Fibroblast of skin of right biceps (primary cell): ENCODE measurements at places on chromosomes 7 and 10.
A peak's percentile ranks its signal among the peaks of the same experiment; 100 is the strongest.

DNA sequence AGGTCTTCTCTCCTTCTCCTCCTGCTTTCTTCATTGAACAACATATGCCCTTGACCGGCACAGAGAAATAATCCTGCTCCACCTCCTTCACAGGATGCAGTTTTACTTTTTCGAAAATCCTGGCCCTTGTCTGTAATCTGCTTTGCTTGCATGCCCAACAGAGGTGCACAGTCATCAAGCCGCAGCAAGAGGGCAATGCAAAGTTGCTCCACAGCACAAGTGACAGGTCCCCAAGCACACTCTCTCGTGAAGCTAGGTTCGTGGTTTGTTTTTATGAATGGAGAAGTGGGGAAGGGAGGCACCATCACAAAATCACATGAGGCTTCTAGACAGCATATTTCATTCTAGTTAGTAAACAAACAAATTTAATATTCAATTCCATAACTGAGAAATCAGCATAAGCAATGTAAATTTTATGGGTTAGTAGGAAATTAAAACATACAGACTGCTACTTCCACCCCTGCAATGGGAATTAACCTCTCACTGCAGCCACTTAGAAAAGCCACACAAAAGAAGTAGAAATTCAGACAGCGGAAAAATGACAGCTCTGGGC lies 178.8 kb downstream of the TPK1 start:
- no peak for DNase-seq

DNA sequence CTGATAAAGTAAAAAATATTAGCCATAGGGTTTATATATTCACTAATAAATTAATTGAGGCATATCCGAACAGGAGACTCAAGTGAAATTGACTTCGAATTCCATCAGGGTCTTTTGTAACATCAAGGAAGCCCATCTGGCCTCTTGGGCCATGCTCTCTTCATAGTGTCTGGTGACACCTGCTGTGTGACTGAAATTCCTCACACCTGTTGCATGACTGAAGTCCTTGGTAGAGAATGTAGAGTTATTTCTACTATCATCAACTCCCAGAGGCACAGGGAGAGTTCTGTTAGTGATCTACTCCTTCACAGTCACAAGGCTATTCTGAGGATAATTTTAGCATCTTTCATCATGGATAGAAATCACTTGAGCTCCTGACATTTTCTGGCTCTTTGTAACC lies 138.3 kb upstream of the LSM8 start:
- no peak for DNase-seq

DNA sequence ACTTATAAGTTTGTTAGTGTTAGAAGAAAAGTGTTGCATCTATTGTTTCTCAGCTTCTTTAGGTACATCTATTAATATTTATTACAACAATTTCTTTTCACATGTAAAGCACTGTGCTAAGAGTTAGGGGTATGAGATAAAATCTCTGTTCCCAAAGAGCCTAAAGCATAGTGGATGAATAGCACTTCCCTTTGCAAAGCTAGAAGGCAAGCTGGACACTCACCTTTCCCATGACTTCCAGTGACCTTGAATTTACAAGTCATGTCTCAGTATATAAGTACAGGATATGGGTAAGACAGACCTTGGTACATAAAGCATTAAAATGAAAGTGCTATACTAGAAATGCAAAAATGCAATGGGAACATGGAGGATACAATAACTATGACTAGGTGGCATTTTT lies 8.7 kb downstream of the CNNM1 start:
- no peak for DNase-seq

DNA sequence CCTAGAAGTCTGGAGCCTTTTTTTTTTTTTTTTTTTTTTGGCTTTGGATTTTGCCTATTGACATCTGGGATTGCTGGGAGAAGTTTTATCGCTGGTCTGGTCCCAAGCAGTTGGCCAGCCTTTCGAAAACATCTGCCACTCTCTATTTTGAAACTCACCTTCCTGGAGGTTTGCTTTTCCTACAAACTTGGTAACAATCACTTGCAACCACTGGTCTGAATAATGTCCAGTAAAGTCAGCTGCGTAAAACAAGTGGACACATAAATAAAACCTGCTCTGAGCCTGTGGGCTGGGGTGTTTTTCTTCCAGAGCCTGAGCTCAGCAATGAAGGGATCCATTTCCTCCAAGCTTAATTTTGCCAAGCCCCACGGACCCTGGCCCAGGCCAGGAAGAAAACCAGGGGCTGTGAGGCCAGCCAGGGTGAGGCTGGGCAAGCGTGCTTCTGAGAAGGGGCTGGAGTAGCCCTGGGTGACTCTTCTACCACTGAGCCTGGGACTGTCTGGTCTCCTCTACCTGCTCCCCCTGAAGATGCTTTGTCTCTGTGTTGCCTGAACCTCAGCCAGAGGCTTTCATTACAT lies 202.2 kb downstream of the GFRA1 start:
- DNase-seq = no peak

GRCh38 chr10:95297402-95297801 lies 6.6 kb upstream of the PDLIM1 start:
- DNase-seq = no peak

GRCh38 chr7:38179776-38180226 lies 1.8 kb downstream of the STARD3NL start:
- no peak for DNase-seq

GRCh38 chr7:73701357-73701995 lies 18.0 kb downstream of the STX1A start:
- DNase-seq = peak; percentile 79

DNA sequence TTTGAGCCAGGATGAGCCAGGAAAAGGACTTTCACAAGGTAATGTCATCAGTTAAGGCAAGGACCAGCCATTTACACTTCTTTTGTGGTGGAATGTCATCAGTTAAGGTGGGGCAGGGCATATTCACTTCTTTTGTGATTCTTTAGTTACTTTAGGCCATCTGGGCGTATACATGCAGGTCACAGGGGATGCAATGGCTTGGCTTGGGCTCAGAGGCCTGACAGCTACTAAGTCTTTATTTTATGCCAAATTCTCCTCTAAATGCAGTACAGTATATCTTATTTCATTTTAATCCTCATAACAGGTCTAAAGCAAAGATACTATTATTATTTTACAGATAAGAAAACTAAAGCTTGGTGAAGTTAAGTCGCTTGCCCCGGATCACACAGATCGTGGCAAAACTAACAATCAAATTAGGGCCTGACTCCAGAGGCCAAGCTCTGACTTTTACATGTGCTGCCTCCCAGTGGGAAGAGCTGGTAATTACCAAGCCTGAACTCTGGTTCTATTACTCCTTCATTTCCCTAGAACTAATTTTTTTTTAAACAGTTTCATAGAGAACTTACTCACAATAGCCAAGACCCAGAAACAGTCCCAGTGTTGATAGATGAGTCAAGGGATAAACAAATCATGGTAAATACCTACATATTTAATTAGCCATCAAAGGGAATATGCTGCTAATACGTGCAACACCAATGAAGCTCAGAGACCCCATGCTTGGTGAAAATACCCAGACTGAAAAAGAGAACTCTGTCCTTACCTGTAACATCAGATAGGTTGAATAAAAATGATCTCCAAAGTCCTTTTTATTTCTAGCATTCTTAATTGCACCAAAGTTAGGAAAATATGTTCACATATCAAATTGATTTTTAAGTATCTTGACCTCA lies 35.4 kb downstream of the C7orf25 start:
- peak; percentile 60 for DNase-seq

DNA sequence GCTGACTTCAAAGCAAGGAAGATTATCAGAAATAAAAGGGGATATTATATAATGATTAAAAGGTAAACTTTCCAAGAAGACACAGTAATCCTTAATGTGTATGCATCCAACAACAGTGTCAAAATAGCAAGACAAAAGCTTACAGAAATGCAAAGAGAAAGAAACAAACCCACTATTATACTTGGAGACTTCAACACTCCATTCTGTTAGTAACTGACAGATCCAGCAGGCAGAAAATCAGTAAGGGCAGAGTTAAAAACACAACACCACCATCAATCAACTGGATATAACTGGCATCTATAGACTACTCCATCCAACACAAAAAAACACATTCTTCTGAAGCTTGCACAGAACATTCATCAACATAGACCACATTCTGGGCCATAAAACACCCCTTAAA lies 103.8 kb downstream of the OR13A1 start:
- DNase-seq = no peak

- DNase-seq = no peak
Measured at GRCh38 chr10:436911-437665, 252.4 kb downstream of the DIP2C start.

DNA sequence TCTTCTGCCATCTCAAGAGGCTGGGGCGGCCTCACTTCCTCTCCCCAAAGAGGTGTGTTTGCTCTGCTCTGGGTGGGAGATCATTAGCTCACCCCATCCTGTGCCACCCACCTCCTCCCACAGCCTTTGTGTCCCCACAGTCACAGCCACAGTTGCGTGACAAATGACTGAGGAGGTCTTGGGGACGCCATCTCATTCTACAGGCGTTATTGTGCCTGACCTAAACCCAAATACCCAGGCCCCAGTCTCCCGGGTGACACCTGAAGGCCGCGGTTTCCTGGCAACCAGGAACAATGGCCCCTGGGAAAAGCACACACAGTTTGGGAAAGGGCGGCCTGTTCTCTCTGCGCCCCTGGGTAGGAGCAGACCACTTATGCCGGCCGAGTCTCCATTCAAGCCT lies 51.6 kb downstream of the SLIT1 start:
- DNase-seq = no peak

DNA sequence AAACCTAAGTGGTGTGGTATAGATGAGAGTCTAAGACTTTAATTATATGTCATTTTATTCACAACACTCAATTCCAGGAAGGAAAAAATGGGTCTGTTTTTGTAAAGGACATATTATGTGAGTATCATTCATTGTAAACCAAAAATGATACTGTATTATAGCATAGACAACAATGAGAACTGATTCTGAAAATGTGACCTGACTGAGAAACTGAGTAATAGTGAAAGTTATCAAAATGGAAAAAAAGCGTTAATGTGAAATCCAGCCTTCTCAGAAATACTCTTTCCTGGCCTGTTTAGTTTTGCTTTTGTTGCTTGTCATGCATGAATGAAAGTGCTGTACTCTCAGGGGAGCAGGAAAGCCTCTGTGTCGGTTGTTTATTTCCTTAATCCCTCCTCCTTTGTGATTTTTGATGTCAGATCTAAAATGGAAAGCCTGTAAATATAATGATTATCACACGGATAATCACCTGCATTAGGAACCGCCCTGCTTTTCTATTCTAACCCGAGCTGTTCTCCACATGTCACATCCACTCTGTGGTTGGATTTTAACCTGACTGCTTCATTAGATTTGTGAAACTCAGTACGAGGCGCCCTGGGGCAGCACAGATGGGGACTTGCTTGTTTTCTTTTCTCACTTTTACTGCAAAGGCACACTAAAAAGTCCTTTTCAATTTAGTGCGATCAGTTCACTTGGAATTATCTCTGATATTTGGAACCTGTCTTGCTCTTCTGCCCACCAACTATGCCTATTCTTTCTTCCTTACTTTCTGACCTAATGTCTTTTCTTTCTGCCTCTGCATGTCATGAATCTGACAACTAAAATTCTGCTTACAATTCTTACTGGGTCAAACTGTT lies 240.9 kb upstream of the KAT6B start:
- no peak for DNase-seq

GRCh38 chr7:1418505-1419309 lies 40.6 kb downstream of the MICALL2 start:
- peak; percentile 20 for DNase-seq
